ENCODE measurements at places on chromosomes 1 and 21.

- DNase-seq: no peak
Observed at GRCh38 chr21:31042080-31042464, 3.8 kb upstream of the KRTAP19-8 start.

DNA sequence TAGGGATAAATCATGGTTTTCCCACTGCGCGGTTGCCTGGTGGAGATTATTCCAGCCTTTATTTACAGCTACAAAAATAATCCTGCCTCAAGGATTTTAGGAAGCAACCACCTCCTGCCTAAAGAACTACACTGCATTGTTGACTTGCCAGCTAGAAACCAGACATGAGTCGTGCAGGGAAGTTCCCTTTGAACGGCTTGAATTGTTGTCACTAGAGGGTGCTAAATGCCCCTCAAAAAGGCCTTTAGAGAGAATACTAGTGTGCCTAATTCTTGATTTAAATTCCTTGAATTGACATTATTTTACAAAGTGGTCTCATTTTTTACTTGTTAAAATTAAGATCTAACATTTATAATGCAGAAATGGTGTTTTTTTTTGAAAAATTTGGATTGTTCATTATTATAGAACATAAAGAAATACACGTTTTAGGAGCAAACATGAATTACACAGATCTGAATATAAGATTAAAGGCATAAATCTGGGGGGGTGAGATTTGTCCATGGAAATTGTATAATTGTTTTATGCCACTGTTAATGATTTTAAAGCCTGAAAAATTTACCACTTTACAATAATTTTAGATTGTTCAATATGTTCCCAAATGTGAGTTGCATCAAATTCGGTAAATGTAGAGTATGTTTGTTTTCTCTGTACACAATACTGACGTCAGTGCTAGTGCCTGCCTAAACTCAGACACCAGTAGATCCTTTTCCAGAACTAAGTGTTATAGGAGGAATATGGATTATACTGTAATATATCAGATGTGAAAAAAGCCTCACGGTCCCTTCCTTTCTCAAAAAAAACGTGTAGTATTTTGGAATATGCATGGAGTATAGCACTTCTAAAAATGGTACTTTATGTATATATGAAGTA is 7.6 kb upstream of the ERG start:
- DNase-seq: no peak

- DNase-seq: no peak
Observed at GRCh38 chr1:16235347-16235746, 1.6 kb downstream of the CPLANE2 start.

DNA sequence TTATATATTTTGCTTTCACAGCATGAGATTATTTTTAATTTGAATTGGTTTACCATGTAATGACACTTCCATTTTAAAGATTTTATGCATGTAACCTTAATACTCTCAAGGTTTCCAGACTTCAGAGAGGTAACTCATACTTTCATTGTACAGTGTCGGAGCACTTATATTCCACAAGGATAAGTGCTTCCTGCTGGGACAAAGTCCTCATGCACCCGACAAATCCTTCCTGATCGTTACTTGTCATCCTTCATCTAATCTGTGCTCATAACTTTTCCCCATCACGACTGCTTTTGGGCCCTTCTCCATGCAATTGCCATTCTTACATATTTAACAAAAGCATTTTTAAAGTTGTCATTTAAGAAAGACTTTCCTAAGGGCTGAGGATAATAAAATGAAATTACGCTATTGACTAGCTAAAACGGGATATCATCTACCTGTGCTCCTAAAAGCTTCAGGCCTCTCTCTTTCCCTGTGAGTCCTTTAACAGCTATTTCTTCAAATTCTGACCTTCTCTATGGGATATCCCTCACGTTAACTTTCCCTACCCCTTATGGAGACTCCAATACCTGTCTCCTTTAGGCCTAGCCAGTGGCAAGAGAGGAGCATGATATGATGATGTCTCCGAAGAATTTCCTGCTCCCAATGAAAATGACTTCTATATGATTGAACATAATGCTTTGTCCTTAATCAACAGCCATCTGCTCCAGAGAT is 59.3 kb downstream of the NCAM2 start:
- no peak for DNase-seq

DNA sequence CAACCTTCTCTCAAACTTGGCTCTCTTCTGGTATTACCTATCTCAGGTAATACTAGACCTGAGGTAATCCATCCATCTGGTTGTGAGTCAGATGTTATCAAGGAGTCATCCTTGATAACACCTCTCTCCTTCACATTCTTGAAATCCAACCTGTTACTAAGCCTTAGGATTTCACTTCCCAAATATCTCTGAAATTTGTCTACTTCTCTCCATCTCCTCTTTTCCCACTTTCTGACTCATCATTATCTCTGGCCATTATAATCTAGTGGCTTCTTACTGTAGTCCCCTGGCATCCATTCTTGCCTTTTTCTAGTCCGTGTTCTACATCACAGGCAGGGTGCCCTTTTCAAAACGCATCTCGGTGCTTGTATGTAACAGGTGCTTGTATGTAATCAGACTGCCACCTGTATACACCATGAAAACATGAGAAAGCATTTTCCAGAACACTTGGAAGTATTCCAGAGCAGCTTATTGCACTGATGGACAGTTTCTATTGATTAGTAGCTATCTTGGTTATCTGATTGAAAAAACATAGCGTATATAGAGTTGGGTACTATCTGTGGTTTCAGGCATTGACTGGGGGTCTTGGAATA is 4.5 kb downstream of the COG2 start:
- no peak for DNase-seq

DNA sequence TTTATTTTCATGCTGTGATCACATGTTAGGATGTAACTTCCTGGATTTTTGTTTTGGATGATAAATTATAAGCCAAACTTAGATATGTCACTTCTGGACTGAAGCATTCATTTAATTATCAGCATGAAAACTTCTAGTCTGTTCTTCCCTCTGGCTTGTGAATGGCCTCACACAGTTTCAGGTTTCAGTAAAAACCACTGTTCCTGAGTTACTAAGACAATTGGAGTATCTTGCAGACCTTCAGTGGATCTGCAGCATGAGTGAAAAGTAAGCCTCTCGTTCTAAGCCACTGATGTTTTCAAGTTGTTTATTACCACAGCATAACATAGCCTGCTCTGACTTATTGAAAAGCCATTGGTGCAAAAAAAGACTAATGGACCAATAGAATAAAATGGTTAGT is 55.3 kb upstream of the RGS21 start:
- DNase-seq: no peak

- DNase-seq: no peak
Observed at GRCh38 chr1:182303778-182304177, 87.8 kb downstream of the GLUL start.

DNA sequence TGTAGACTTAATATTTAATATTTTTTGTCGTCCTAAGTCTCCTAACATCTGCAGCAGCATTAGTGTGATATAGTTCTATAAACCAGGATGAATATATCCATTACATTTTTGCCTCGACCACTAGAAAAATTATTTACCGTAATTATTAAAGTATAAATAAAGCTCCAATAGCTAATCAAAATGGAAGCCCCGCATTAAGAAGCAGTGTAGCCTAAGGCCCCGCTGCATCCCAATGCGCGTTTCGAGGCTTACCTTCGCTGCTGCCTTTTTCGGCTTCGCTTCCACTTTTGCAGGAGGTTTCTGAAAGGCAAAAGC is 891 bp downstream of the HMGN1 start:
- no peak for DNase-seq

- DNase-seq: no peak
Observed at GRCh38 chr1:60916199-60916598, 166.2 kb upstream of the NFIA start.

- DNase-seq: no peak
Observed at GRCh38 chr1:206636671-206637070, 1.3 kb downstream of the DYRK3 start.

DNA sequence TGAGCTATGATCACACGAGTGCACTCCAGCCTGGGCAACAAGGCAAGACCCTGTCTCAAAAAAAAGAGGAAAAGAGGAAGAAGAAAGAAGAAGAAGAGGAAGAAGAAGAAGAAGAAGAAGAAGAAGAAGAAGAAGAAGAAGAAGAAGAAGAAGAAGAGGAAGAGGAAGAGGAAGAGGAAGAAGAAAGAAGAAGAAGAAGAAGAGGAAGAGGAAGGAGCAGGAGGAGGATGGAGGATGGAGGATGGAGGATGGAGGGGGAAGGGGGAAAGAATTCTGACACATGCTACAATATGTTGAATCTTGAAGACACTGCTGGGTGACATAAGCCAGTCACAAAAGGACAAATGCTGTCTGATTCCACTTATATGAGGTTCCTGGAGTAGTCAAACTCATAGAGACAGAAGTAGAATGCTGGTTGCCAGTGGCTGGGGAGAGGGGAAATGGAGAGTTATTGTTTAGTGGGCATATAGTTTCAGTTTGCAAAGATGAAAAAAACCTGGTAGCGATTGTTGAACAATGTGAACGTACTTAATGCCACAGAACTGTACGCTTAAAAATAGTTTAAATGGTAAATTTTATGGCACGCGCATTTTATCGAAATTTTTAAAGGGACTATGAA is 47.3 kb upstream of the COA6 start:
- DNase-seq: no peak

Measured in effector memory CD8-positive, alpha-beta T cell (primary cell).